ENCODE measurements at places on chromosomes 6 and 20.

DNA sequence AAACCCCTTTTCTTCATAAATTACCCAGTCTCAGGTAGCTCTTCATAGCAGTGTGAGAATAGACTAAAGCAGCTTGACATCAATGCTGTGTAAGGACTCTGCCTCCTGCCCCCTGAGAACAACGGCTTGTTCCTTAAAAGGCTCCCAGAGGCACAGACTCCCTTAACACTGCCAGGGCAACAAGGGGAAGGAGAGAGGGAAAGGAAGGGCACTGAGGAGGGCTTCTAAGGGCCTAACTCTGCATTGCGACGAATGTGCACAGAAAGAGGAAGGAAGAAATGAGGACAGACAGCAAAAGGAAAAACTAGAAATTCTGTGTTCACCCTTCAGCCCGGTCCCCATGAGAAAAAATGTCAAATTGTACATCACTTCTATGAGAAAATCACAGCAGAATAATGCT is 74.0 kb downstream of the AGPAT4 start:
- DNase-seq, result no peak

- DNase-seq, result no peak
Observed at GRCh38 chr6:77373955-77374354, 89.3 kb downstream of the HTR1B start.

- no peak for DNase-seq
Observed at GRCh38 chr6:87151471-87151780, 3.9 kb upstream of the ZNF292 start.

- no peak for DNase-seq
Observed at GRCh38 chr6:150336708-150337107, 32.1 kb upstream of the IYD start.

DNA sequence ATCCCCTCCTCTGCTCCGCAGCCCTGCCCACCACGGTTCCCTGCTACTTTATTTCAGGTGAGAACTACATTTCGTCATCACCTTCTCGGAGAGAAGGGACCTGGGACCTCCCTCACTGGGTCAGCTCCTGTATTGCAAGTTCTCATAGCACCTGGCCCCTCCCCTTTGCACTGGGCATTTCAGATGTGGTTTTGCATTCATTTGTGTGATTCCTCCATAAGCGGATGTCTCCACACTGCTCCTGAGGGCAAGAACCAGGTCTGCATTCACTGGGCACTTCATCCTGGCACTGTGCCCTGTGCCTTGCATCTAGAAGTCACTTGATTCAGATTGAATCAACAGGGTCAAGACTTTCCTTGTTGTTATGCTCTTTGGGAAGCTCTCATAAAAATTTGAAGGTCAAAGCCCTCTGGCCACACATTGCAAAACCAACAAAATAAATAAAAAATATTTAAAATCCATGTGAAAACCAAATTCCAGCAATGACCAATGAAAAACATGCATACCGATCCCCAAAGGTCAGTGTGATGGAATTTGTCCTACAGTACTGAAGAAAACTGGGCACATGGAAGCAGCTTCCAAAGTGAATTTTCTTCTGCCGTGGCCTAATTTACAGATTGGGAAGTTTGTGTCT is 89.1 kb upstream of the F13A1 start:
- DNase-seq, result no peak

GRCh38 chr6:155287762-155288161 is 23.9 kb downstream of the CLDN20 start:
- no peak for DNase-seq

DNA sequence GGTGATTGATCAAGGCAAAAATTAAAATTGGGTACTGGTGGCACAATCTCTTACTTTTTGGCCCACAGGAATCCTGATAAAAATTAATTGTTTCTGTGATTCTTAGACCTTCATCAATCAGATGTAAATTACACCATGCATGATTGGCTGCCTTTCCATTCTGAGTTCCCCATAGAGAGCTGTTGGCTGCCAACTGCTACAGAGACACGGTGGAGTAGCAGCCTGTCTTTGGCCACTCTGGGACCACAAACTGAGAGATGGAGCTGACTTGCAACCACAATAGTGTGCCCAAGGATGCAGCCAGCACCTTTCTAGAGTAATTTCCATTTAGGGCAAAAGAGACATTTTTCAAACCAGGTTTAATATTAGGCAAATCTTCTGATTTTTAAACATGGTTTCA is 274.3 kb upstream of the MMS22L start:
- DNase-seq, result no peak

DNA sequence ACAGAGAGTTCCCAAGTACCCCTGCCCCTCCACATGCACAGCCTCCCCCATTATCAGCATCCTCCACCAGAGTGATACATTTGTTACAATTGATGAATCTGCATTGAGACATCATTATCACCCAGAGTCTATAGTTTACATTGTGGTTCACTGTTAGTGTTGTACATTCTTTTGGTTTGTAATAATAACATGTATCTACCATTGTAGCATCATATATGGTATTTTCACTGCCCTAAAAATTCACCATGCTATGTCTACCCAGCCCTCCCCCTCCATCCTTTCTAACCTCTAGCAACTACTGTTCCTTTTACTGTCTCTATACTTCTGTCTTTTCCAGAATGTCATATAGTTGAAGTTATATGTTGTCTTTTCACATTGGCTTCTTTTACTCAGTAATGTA is 273.9 kb upstream of the RNF217 start:
- no peak for DNase-seq

- DNase-seq, result no peak
Observed at GRCh38 chr6:13289789-13290318, 38.5 kb downstream of the TBC1D7 start.

GRCh38 chr6:72748759-72749158 is 126.9 kb downstream of the KCNQ5 start:
- peak; percentile 89 for DNase-seq

- peak; percentile 79 for DNase-seq
Observed at GRCh38 chr6:155341130-155341828, 27.0 kb upstream of the TFB1M start.

- no peak for DNase-seq
Observed at GRCh38 chr6:56765494-56765893, 122.8 kb upstream of the DST start.

- DNase-seq, result peak; percentile 53
Observed at GRCh38 chr20:3080939-3081388, 3.6 kb downstream of the AVP start.

DNA sequence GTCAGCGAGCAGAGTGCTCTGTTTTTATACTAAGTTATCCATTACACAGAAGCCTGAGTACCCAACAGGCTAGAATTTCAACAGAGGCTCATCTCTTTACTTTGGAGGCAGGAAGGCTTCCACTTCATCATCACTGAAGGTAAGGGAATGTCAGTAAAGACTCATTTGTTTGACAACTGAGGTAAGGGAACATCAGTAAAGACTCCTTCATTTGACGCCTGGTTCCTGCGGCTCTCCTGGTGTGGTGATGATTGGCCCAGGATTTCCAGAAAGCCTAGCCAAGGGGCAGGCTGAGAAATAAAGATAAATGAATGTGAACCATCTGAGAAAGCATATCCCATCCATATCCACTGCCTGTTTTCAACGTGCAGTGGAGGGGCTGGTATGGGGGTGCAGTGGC is 244.6 kb upstream of the ECI2 start:
- no peak for DNase-seq

- no peak for DNase-seq
Observed at GRCh38 chr6:92377137-92377536, 1042.2 kb downstream of the EPHA7 start.

- no peak for DNase-seq
Observed at GRCh38 chr6:52983159-52983848, 11.8 kb downstream of the GSTA4 start.

DNA sequence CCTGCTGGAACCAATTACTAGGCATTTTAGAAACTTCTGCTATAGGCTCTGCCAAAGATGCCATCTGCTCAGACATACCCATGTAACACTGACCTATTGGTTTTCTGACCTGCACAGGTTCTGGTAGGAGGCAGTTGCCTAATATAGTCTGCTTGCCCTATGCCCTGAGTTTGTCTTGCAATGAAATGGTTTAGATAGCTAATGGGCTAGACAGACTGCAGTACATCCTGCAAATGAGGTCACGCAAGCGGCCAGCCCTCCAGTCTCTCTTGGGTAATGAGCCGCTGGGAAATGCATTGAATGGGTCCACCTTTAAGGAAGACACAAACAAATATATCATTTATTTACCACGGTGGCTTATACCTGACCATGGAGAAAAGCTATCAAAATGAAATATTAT is 90.6 kb upstream of the B3GAT2 start:
- no peak for DNase-seq

DNA sequence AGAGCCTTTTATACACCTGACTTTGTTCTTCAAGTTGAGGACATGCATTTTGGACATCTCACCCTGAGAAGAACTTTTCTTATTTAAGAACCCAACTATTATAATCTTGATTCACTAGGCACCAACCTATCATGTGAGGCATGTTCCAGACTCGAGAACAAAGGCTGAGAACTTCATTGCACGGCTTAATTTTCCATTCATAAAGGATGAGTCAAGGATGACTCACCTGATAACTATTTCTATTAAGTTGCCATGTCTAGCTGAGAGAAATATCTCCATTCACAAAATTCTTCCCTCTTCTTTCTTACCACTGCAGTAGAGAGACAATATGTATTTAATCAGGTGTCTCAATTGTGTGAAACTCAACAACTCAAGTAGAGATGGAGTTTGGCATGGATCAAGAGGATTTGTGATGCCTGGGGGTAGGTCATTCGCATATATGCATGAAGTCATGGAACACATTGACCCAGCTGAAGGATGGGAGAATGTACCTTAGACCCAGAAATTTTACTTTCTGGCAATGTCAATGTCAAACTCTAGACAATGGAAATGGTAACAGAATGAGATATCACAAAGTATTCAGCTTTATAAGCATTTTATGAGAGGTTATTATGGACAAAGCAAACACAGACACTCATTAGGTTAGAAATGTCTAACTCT is 208.7 kb upstream of the PRND start:
- DNase-seq, result peak; percentile 96

GRCh38 chr6:167211881-167212712 is 54.3 kb upstream of the GPR31 start:
- no peak for DNase-seq

GRCh38 chr20:22629447-22629846 is 45.1 kb upstream of the FOXA2 start:
- DNase-seq, result no peak

GRCh38 chr20:40493071-40493470 is 196.0 kb downstream of the MAFB start:
- peak; percentile 67 for DNase-seq

DNA sequence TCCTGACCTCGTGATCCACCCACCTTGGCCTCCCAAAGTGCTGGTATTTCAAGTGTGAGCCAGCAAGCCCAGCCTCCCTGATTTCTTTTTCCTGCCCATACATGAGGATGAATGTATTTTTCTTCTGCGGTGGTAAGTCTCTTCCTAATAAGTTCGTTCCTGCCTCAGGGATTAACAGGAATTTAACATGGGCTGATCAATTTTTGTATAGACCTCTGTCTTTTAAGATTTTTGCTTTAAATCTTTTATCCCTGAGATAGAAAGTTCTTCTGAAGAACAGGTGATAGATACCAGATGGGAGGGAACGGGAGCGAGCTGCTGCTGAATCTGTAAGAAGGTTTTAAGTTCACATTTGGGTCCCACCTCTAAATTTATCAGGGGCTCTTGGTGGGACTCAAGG is 7.0 kb upstream of the ZNFX1 start:
- DNase-seq, result no peak

Data from EH (cell line).